ENCODE measurements at places on chromosomes 13 and 19.

- DNase-seq = no peak
Observed at GRCh38 chr13:110390567-110390966, 83.5 kb downstream of the COL4A2 start.

- no peak for DNase-seq
Observed at GRCh38 chr19:6535558-6536137, 4.8 kb downstream of the TNFSF9 start.

GRCh38 chr13:113138792-113139551, 16.4 kb downstream of the F10 start:
- no peak for DNase-seq

DNA sequence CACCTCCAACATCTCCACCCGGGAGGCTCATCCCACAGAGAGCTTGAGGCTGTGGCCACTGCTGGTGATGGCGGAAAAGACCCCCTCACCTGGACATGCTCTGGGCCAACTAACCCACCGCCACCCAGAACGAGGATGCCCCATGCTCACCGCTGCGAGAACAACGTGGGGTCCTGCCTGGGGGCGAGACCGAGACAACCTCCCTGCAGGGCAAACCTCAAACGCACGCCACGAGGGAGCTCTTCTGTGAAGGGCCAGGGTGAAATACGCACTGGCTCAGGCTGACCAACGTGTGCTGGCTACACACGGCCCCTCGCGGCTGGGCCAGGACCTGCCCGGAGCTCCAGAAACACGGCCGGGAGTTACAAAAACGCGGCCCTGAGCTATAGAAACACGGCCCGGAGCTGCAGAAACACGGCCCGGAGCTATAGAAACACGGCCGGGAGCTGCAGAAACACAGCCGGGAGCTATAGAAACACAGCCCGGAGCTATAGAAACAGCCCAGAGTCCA, 19.0 kb upstream of the PLPP2 start:
- DNase-seq = no peak

- DNase-seq = no peak
Observed at GRCh38 chr13:21066946-21067345, 5.6 kb upstream of the LATS2 start.

- no peak for DNase-seq
Observed at GRCh38 chr19:29386970-29387369, 138.8 kb upstream of the VSTM2B start.

All from fibroblast of skin of left biceps (primary cell).